NCI-H510A (cell line): ENCODE measurements at places on chromosomes 1 and 21.

DNA sequence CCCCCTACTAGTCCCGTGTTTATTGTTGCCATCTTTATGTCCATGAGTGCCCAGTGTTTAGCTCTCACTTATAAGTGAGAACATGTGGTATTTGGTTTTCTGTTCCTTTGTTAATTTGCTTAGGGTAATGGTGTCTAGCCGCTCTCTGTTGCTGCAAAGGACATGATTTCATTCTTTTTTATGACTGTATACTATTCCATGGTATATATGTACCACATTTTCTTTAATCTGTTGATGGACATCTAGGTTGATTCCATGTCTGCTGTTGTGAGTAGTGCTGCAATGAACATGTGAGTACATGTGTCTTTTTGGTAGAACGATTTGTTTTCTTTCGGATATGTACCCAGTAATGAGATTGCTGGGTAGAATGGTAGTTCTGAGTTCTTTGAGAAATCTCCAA lies 44.2 kb upstream of the METTL18 start:
- DNase-seq = no peak

GRCh38 chr1:91729621-91730358 lies 156.2 kb downstream of the TGFBR3 start:
- DNase-seq = no peak

DNA sequence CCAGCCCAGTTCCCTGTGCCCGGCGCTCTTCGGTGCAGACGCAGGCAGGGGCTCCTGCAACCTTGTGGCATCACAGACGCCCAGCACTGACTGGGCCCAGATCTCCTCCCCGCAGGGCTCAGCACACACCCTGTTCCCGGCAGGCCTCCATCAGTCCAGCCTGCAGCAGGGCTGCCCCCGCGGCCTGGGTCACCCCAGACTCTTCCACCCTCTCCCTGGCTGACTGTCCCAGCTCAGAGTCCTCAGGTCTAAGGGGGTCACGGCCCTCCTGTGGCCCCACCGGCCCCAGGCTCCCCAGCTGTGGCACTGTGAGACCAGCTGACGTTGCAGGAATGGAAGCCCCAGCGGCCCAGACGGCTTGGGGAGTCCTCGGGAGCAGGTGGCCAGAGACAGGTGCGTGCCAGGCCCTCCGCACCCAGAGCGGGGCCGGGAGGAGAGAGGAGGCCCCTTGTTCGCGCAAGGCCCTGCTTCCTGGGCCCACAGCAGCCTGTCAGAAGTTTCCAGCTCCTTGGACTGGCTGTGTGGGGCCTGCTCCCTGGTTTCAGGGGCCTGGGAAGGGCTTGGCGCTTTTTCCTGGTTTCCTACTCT lies 4.2 kb downstream of the B3GALT6 start:
- DNase-seq = peak; percentile 92

DNA sequence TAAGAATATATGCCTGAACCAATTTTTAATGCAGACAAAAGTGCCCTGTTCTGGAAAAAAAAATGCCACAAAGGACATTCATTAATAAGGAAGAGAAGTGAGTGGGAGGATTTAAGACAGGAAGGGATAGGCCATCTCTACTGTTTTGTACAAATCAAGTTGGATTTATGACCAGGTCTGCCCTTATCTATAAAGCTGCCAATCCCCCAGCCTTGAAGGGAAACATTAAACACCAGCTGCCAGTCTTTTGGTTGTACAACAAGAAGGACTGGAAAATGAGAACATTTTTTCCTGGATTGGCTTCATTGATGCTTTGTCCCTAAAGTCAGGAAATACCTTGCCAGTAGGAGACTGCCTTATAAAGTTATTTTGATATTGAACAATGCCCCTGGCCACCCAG lies 444.0 kb downstream of the NPHP4 start:
- DNase-seq = no peak

DNA sequence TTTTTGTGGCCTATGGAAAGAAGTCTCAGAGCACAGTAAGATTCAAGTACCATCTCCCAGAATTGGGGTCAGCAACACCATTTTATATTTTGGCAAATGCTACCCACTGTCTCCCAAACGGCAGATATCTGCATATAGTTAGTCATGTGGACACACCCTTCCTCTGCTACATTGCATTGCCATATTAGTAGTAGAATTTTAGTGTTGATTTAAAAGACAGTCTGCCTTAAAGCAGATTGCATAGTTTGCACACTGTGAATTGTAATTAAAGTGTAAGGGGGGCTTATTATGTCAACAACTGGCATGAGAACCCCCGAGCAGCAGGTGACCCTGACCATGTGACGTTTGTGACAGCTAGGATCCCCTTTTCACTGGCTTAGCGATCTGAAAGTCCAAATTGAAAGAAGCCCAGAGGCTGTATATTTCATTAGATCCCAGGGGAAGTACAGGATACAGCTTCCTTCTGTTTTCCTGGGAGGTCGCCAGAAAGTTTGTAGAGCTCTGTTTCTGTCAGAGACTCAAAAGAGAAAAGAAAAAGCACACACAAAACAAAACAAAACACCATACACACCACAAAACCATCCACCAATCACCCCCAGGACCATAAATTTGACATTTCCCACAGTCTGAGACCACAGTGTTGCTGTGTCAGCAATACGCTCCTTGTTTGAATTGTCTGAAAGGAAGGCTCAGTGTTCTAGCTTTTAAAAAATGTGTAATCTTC lies 172.4 kb downstream of the NFIA start:
- no peak for DNase-seq

DNA sequence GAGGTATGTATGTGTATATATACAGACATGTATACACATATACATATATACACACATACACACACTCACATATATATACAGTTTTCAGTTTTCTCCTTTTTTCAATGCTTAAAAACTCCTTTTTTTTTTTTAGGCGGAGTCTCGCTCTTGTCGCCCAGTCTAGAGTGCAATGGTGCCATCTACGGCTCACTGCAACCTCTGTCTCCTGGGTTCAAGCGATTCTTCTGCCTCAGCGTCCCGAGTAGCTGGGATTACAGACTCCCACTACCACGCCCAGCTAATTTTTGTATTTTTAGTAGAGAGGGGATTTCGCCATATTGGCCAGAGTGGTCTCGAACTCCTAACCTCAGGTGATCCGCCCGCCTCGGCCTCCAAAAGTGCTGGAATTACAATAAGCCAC lies 27.0 kb downstream of the STYXL2 start:
- no peak for DNase-seq

DNA sequence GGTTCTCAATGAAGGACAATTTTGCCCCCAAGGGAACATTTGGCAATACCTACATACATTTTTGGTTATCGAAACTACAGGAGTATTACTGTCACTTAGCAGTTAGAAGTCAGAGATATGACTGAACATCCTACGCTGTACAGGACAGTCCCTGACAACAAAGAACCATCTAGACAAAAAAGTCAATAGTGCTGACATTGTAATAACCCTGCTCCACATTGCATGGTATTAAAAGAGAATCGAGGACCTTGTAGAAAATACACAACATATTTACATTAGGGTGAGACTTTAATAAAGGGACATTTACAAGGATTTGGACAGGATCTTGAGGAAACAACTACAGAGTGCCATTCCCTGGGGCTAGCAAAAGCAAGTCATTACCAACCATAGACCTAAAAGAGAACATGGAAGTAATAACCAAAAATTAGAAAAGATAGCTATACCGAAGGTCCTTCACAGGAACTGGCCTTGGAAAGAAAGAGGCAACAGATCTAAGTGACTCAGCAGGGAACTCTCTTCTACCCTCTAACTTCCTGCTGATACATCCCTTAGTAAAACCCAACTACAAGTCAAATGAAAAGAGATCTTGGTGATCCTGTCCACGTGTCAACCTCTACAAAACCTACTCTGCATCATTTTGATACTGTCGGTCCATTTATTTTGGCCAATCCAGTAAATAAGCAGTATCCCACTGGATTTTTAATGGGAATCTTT lies 40.2 kb downstream of the ANGPTL3 start:
- DNase-seq = no peak
